ENCODE measurements at places on chromosomes 1 and 21. TPM values are rescaled to one million over a fixed set of nuclear protein-coding genes. Genes with fewer than 3 reads are reported as not detected.

The SPRR3 gene
- not detected for total RNA-seq

The S1PR1 gene
- total RNA-seq, result 0.06 TPM

The ZNF281 gene
- 39.4 TPM for total RNA-seq

The BMP8A gene
- 0.07 TPM for total RNA-seq

The UBL4B gene
- total RNA-seq, result not detected

The RNU1-2 gene
- total RNA-seq, result 11.7 TPM

The LAMB3 gene
- total RNA-seq, result 20.5 TPM

The SLAMF6 gene
- total RNA-seq, result not detected

The KANK4 gene
- 0.65 TPM for total RNA-seq

The SHISA4 gene
- 17.9 TPM for total RNA-seq

The LYPD8 gene
- total RNA-seq, result 0.09 TPM

The LIN28A gene
- not detected for total RNA-seq

The RTCA gene
- 24.7 TPM for total RNA-seq

The LCE2B gene
- not detected for total RNA-seq

The ATP1A4 gene
- not detected for total RNA-seq

The CD1E gene
- not detected for total RNA-seq

The FAM151A gene
- 0.05 TPM for total RNA-seq

The GIPC2 gene
- not detected for total RNA-seq

The PERM1 gene
- total RNA-seq, result 0.15 TPM

The OR10Z1 gene
- not detected for total RNA-seq

The HSD3B1 gene
- not detected for total RNA-seq

The C1orf52 gene
- total RNA-seq, result 19.8 TPM

The RAB7B gene
- 1.8 TPM for total RNA-seq

The LMX1A gene
- not detected for total RNA-seq

The CCDC185 gene
- 0.08 TPM for total RNA-seq

The TPTE gene
- not detected for total RNA-seq

The TYW3 gene
- 17.7 TPM for total RNA-seq

The NME7 gene
- total RNA-seq, result 37.1 TPM

The TMEM63A gene
- 5.8 TPM for total RNA-seq

The TCHH gene
- total RNA-seq, result 0.25 TPM

The C1orf185 gene
- total RNA-seq, result not detected

The TMEM125 gene
- not detected for total RNA-seq

The TMEM200B gene
- total RNA-seq, result 0.13 TPM

The AADACL3 gene
- total RNA-seq, result not detected

The BRDT gene
- not detected for total RNA-seq

All from A549 treated with CORT108297 at 1 μM for 4 hours (cell line).